DMS53 (cell line): ENCODE measurements at places on chromosomes 12 and 14.

- DNase-seq: peak; percentile 20
Measured at GRCh38 chr14:36301159-36301558, 19.3 kb downstream of the MBIP start.

DNA sequence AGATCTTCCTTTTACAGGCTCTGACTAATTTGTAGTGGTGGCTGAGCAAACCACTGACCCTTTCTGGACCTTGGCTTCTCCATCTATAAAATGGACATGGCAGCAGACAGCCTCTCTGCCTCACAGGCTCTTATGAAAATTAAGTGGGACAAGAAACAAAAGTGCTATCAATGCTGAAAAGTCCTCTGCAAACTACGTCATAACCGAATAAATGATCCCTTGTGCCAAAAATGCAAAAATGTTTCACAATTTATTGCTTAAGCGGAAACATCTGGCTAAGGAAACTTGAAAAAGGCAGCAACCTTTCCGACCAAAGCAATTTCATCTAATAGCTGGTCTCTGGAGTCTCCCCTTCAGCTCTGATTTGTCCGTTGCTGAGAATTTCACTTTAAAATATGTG is 108.5 kb upstream of the PLXNC1 start:
- DNase-seq: no peak

GRCh38 chr12:2618291-2618995 is 176.3 kb upstream of the FKBP4 start:
- DNase-seq: no peak

DNA sequence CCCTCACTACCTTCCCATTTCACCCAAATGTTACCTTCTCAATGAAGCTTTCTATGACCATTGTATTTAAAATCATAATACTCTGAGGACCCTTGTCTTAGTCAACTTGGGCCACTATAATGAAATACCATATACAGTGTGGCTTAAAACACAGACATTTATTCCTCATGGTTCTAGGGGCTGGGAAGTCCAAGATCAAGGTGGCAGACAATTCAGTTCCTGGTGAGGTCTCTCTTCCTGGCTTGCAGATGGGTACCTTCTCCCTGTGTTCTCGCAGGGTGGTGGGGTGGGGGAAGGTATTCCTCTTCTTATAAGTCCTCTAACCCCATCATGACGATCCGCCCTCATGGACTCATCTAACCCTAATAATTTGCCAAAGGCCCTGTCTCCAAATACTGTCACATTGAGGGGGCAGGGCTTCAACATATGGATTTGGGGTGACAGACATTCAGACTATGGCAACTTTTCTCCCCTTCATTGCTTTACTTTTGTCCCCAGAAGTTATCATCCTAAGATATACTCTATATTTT is 163.7 kb upstream of the PWP1 start:
- DNase-seq: no peak

DNA sequence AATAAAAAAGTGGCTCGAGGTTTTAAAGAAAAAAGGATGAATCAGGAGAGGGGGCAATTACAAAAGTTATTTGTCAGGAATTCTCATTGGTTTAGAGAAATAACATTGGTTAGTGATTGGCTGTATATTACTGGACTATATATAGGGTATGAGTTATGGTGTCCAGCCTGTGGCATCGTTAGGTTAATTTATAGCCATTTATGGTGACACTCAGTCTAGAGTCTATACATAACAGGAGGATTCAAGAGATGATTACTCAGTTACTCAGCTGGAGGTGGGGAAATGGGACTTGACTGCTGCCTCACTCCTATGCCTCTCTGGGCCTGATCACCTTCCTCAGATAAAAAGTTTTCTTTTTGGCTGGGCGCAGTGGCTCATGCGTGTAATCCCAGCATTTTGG is 25.6 kb upstream of the NFYB start:
- no peak for DNase-seq
